ENCODE measurements at places on chromosomes 1 and 21. TPM values are rescaled to one million over a fixed set of nuclear protein-coding genes. Genes with fewer than 3 reads are reported as not detected.
A peak's percentile ranks its signal among the peaks of the same experiment; 100 is the strongest.

The LEMD1 gene
- total RNA-seq, result 26.3 TPM

DNA sequence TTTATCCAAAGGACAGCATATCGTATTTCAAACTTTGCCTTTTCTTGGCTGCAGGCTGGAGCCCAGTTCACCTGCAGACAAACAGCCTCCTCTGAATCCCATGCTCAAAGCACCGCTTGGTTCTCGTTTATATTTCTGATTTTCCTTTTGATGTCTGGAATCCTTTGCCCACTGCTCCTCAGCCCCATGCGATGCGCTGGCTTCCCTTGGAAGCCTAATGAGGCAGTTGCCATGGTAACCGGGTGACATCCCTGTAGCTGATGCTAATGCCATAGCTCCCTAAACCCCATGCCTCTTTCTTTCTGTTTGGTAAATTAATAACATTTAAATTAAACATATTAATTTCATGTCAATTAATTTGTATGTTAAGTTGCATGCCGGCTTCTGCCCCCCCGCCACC is 327.1 kb downstream of the PRDM2 start:
- H3K27me3 ChIP-seq, result peaks cover 41% of the 10 kb centered on the region
- no peak overlapping the region for H3K27ac ChIP-seq
- DNase-seq, result peak; percentile 20

GRCh38 chr1:180112984-180113647 is 41.6 kb upstream of the QSOX1 start:
- H3K4me3 ChIP-seq, result no peak overlapping the region
- no peak overlapping the region for H3K27ac ChIP-seq
- no peaks in the 10 kb centered on the region for H3K4me1 ChIP-seq
- peaks cover 21% of the 10 kb centered on the region for H3K36me3 ChIP-seq
- H3K27me3 ChIP-seq, result no peaks in the 10 kb centered on the region
- no peak for DNase-seq

The RIPK4 gene
- 20.1 TPM for total RNA-seq

Measured in WTC11 (cell line).